ENCODE measurements at places on chromosomes 12 and 14.

GRCh38 chr14:69880044-69880487, 850 bp downstream of the SMOC1 start:
- no peak for DNase-seq

DNA sequence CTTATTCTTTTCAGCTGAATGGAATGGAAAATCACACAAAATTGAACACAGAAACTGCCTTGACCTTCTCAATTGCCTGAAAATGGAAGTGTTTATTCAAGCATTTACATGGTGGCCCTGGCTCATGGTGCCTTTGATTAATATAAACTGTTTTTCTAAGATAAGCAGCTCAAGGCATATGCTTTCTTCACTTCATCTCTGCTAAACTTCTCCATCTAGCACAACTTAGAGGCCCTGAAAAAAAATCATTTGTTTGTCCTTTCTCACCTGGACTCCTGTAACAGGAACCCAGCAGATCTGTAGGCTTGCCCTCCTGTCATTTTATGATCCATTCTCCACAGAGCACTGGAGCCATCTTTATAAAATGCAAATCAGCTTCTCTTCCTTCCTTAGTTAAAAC, 117.5 kb upstream of the KRR1 start:
- DNase-seq, result no peak

GRCh38 chr12:111157486-111157885, 211.4 kb downstream of the PHETA1 start:
- no peak for DNase-seq

- DNase-seq, result no peak
Observed at GRCh38 chr12:9648701-9649531, 20.6 kb upstream of the CLEC2D start.

DNA sequence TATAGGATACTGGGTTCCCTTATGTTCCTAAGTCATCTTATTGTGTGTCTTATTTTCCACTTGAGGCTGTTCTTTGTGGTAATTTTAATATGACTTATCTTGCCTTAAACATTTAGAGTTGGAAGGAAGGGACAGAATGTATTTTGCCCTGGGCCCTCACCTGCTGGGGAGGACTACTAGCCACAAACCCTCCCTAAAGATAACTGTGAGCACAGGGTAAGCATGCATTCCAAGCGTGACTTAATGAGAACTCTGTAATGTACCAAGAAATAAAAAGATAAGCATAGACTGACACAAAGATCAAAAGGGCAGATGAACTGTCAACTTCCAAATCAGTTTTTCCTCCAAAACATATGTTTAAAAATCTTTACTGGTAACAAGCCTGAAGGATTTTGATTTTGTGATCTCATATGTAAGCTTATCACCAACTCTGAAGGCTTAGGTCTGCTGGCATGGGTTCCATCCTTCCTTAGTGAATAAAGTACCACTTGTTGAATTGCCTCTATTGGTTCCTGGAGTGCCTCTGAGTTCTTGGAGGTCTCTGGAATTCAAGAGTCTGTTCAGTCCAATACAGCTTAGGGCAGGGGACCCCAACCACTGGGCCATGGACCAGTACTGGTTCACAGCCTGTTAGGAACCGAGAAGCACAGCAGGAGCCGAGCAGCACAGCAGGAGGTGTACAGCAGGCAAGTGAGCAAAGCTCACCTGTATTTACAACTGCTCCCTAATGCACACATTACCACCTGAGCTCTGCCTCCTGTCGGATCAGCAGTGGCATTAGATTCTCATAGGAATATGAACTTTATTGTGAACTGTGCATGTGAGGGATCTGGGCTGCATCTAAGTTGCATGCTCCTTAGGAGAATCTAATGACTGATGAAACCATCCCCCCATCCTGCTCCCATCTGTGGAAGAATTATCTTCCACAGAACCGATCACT, 29.8 kb upstream of the NFYB start:
- no peak for DNase-seq

GRCh38 chr12:116759783-116760621, 21.9 kb downstream of the RNFT2 start:
- DNase-seq, result no peak
